NCI-H146 (cell line): ENCODE measurements at places on chromosomes 1 and 21.

DNA sequence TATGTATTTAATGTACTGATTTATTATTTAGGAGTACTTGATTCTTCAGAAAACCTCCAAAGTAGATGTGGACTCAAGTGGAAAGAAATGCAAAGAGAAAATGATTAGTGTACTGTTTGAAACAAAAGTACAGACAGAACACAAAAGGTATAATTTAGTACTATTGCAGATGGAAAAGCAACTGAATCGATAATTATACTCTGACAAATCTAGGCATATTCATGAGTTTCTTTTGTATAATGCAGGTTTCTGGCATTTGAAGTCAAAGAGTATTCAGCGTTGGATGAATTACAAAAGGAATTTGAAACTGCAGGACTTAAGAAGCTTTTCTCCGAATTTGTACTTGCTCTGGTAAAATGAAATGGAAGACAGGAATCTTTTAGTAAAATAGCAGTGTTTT lies 12.5 kb downstream of the RWDD3 start:
- DNase-seq = no peak

DNA sequence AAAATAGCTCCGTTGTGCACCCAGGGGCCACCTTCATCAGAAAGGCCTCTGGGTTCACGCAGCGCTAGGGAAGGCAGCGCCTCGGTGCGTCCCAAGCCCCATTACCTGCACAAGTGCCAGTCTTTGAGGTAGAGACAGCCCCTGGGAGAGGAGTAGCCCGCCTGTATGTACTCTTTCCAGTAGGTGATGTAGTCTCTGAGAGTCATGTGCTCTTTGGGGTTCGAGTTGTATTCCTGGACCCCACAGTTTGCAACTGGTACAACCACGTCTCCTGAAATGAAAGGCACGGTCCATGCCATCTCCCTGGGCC lies 601 bp downstream of the JMJD4 start:
- peak; percentile 47 for DNase-seq

- peak; percentile 50 for DNase-seq
These were observed 21.2 kb upstream of the PRKACB start for GRCh38 chr1:84122780-84123382.

DNA sequence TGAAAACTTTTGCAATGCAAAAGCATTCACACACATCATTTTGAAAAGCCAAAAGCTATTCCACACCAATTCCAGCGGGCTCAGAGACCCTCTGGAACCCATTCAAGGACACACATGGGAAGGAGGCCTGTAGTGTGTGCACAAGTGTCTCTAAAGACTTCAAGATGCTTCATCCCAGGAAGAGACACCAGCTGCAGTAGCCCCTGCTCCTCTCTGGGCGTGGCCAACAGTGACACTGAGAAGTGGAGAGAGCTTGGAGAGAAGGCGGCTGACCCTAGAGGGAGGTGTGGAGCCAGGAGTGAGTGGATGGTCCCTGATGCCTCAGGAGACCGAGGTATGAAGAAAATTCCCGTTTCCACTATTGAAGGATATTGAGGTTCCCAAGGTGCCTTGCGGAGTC lies 14.9 kb upstream of the TNNI1 start:
- peak; percentile 49 for DNase-seq

GRCh38 chr1:6486433-6487011 lies 4.9 kb downstream of the PLEKHG5 start:
- DNase-seq = peak; percentile 81

DNA sequence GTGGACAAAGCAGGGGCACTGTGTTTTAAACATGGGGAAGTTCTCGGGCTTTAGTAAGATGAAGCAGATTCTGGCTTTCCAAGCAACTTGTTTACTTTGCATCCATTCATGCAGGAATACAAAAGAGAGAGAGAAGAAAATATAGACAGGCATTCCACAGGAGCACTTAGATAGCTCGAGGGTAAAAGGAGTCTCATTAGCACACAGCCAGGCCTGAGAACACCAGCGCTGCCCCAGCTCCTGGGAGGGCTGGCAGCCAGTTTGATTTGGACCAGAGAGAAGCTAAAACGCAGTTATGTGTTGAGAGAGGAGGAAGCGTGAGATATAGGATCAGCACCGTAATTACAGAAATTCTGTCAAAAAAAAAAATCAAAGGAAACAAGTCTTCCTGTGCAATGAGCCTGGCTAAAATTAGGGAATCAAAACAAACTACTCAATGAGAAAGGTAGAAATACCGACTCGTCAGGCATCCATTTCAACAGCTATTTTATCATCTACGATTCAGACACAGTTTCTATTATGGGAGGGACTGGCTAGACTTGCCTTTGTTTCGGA lies 68.2 kb downstream of the CLSTN1 start:
- no peak for DNase-seq

DNA sequence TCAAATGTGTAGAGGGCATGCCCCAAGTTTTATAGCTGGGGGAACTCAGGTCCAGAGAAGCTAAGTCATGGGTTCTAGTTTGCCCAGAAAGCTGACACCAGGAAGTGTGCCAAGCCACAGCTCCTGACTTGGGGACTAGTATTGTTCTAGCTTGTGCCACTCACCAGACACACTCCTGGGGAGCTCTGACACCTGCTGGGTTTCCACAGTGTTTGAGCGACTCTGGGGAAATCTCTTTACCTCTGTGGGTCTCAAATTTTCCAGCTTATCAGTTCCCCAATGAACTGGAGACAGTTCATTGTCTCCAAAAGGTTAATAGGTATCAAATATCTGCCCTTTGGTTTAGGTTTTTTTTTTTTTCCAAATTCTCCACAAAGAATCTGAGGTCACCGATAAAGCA lies 4.2 kb downstream of the KISS1 start:
- DNase-seq = peak; percentile 19

DNA sequence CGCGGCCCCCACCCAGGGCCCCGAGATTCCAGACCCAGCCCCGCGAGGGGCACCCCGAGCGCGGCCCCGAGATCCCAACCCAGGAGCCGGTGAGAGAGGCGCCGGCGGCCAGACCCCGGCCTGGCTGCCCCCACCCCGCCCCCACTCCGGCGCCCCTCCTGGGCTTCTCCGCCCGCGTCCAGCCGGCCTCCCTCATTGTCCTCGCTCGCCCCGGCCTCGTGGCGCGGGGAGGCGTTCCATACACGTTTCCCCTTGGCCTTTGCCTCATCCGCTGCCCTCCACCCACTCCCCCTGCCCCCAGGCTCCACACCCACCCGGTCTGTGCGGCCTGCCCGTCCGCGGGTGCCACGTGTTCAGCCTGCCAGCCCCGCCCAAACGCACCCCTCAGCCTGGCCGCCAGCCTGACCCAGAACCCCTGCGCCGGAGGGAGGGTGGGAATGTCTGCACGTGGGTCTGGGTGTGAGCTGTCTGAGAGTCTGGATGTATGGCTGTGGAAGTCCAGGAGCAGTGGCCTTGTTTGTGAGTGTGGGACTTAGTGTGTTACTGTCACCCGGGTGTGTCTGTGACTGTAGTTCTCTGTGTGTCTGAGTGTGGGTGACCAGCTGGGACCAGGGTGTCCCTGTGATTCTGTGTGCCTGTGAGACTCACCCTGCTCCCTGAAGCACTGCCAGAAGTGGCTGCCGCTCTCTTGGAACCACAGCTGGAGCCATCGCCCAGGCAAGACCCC lies 681 bp downstream of the B4GALT2 start:
- DNase-seq = peak; percentile 26

DNA sequence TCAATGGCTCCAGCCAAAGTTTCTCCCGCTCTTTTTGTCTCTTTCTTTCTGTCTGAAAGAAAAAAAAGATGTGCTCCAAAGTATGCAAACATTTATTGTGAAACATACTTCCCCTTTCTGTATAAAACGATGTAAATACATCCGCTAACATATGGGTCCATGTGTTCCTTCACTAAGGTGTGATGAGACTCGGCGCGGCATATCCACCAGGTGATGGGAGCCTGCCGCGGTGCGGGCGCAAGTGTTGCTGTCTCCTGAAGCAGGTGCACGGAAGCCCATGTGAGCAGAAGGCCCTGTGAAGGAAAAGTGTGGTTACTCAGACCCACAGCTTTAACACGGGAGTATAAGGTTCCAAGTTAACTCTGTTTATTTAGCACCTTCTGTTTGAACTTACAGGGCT lies 466.6 kb upstream of the C1orf87 start:
- no peak for DNase-seq

DNA sequence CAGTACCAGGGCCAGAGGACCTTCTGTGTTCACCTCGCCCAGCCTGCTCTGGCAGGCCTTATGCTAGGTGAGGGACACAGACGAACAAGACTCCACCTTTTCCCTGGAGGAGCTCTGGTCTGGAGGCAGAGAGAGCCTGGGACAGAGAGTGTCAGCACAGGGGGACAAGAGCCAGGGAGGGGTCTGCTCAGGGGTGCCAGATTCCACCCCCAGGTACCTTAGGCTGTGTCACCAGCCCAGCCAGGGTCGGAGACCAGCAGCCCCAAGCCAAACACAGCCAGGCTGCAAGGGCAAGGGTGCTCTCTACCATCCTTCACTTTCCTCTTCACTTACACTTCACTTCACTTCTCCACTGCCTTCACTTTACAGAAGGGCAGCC lies 4.3 kb upstream of the LRP8 start:
- no peak for DNase-seq

- no peak for DNase-seq
These were observed 23.1 kb upstream of the PTAFR start for GRCh38 chr1:28199328-28200233.

DNA sequence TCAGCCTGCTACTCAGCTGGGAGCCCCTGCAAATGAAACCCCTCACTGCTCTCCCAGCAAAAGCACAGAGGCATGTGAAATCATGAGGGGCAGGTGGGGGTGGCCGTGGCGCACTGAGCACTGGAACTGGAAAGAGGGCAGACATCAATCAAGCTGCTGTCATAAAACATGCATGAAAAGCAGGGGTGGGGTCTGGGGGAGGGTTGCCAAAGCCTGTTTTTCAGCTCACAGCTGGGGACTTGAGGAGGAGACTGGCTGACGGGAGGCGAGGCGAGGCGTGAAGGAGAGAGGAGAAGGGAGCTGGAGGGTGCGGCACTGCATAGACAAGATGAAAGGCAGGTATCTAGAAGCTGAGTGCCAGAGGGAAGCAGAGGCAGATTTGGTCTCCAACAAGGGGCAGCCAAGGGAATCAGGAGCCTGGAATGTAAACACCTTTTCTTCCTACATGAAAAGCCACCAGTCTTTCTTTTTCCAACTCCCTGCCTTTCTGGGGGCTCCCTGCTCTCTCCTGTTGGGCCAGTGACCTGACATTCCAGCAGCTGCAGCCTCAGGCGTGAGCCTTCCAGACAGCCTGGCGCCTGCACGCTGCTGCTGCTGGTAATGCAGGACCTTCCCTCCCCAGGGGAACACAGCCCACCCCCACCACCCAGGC lies 87.0 kb downstream of the NMNAT2 start:
- peak; percentile 46 for DNase-seq

DNA sequence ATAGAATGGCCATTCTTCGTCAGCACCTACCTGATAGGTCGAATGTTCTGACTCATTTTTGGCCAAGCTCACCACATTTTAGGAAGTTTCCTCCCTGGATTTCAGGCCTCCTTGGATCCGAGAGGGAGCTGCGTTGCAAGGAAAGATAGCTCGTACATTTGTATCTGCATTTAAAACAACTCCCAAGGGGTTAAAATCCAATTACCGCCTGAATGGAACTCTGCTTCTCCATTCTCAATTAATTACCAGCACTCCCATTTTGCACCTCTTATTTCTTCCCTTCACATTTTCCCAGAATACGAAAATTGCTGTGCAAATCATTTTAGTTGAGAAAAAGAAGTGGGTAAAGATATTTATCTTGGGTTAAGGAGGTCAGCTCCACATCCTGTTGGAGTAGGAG lies 610.7 kb downstream of the NPHP4 start:
- no peak for DNase-seq

- DNase-seq = no peak
These were observed 18.3 kb downstream of the HYI start for GRCh38 chr1:43435146-43436145.

DNA sequence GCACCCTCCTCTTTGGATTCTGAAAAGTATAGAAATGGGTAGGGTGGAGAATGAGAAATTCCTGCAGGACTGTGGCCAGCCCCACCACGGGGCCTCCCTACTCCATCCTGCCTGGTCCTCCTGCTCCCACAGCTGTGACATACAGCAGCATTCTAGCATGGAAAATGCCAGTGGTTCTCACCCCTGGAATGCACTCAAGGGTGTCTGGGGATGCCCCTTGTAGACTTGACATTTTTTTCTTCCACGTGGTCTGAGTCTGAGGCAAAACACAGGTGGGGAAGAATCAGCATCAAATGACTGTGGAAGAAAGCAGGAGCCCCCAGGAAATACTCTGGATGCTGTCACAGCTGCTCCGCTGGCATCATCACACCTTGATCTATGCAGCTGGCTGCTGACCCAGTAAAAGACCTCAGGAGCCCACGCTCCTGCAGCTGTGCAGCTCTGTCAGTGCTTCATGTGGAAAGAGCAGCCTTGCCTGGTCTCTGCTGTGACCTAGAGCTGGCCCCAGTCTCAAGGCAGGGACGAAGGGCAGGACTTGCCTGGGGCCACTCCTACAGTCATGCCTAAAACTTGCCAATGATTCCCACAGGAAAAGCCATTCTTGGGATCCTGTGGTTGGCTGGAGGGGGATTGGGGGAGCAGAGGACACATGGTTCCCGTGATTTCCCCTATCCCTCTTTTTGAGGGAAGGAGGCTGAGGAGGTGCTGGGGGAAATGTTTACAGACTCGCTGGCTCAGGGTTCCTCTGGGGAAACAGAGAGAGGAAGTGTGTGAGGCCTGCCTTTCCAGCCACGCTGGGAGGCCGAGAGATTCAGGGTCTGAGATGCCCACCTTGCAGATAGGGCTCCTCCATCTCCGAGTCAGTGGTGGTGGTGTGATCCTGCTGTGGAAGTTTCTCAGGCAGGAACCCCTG lies 10.8 kb upstream of the A3GALT2 start:
- DNase-seq = no peak

GRCh38 chr21:20308586-20309315 lies 689.5 kb upstream of the NCAM2 start:
- DNase-seq = no peak

- no peak for DNase-seq
These were observed 37.8 kb upstream of the S1PR1 start for GRCh38 chr1:101198842-101199636.

DNA sequence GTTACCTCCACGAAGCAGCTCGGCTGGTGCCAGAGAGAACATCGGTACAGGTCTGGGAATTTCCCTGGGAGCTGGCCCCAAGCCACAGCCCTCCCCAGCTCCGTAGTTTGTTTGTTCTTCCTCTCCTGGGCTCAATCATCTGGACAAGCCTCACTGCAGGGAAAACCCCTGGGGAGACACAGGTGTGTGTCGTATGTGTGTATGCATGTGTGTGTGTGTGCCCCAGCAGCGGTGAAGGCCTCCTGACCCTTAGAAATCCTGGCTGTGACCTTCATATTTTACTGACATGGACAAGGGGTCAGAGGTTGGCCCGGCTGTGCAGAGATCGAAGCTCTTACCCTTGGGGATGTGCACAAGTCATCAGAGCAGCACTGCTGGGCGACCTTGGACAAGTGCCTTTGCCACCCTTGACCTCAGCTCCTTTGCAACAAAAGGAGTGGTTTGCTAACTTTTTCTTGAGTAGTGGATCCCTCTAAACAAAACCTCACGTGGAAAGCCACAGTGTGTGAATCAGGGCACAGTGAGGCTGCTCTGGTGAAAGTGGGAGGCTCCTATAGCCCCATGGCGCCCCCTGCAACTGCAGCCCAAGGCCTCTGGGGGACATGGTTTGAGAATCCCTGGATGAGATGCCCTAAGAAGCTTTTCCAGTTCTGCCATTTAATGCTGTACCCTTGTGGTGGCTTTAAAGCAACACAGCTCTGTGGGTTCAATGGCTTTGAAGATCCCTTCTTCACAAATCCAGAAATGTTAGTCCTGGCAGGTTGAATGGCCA lies 12.3 kb upstream of the IL22RA1 start:
- peak; percentile 84 for DNase-seq
